ENCODE measurements at places on chromosomes 7 and 10.

DNA sequence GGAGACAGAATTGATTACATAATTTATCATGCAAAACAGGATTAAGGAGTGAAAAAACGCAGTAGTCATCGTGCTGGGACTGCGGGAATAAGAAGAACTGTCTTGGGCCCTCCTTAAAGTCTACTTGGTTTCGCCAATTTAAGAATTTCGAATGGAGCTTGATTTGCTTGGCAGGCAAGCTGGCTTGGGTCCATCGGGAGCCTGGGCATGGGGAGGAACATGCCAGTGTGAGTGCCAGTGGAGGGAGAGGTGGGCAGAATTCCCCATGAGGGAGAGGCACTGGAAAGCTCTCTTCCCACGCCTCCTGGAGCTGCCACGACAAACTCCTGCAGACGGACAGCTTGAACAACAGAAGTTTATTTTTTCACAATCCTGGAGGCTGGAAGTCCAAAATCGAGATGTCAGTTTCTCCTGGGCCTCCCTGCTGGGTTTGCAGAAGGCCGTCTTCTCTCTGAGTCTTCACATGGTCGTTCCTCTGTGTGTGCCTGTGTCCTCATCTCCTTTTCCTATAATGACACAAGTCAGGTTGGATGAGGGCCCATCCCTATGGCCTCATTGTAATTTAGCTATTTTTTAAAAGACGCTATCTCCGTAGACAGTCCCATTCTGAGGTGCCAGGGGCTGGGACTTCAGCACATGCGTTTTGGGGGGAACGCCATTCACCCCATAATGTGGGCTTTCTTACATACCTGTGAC is 528.7 kb upstream of the DPP6 start:
- DNase-seq = no peak

DNA sequence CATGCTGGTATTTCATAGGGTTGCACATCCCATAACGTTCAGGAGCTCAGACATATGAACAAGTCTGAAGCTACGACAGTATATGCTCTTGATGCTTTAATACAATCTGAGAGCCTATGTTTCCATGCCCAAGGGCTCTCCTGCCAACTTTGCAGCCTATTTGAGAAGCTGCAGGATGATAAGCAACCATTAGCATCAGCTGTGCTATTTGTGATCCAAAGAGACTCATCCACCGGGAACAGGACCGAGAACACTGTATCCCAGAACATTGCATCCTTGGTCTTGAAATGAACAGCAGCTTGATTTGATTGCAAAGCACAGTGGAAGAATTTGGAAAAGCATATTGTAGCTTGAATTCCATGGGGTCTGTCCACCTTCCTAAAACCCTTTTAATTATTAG is 156.2 kb upstream of the PTER start:
- no peak for DNase-seq

DNA sequence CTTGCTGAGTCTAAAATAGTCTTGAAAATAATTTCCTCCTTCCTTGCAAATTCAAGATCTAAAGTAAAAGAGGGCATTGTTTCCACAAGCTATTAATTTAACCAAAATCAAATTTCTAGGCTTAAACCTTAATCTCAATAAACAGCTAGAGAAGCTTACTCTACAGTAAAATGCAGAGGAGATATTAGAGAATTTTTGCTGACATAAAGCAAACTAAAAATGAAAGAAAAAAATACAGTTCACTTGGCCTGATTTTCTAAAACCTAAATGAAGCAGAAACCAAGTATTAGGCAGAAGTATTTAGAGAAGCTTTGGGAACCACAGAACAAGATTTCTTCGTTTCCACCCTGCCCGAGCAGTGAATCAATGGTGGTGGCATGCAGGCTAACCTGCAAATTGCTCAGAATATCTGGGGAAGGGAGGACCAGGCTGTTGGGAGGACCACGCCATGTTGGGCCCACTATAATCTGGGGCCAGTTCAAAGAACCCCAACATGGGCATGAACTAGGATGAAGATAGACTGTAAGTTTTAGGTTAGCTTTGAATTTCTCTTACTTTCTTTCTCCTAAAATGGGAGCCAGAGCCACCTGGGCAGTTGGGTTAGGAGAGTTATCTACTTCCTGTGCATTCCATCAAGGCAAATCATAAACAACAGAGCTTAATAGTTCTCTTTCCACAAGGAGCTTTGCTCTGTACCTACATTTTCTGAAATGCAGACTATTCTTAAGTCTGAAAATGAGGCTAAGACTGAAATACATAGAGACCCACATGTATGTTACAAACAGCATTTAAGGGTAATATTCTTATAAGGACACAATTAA is 4.1 kb downstream of the LAMB1 start:
- no peak for DNase-seq

GRCh38 chr7:141221007-141221612 is 147.2 kb downstream of the TMEM178B start:
- no peak for DNase-seq

- DNase-seq = no peak
Observed at GRCh38 chr10:127945341-127945758, 38.4 kb downstream of the PTPRE start.

DNA sequence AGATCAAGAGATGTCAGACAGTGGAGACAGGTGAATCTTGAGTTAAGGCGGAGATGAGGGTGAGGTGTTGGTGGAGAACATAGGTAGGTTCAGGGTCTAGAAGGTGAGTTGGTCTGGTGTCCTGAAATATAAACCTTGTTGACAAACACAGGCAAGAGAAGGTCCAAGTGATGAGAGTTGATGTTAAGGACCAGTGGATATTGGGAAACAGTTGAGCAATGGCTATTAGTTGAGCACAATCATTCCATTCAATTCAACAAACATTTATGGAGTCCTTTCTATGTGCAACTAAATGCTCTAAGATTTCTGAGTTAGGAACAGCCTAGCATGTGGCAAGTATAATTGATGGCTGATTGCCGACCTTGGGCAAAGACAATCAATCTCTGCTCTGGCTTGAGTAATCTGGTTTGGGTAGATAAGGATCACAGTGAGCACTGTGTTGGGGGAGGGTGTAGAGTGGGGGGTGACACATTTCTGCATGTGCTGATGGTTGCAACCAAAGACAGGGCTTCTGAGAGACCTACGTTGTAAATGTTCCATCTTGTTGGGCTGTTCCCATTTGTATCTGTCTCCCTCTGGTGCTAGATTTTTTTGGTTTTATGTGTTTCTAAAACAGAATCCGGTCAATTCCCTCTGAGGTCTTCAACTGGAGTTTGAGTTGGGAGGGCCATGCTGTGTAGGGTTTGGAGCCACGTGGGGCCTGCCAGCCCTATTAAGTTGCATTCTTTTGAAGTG is 201.1 kb downstream of the BAMBI start:
- DNase-seq = no peak

- no peak for DNase-seq
Observed at GRCh38 chr10:129745186-129745750, 218.8 kb downstream of the EBF3 start.

- DNase-seq = no peak
Observed at GRCh38 chr10:17038627-17039026, 91.0 kb downstream of the CUBN start.

All from stimulated activated CD8-positive, alpha-beta memory T cell treated with anti-CD3 and anti-CD28 coated beads, Interleukin-2, amount 100 ng/mL, for 1 hour (primary cell).